ENCODE measurements at places on chromosomes 1 and 21. TPM values are rescaled to one million over a fixed set of nuclear protein-coding genes. Genes with fewer than 3 reads are reported as not detected.

CATSPER4 gene
- total RNA-seq: not detected

ITSN1 gene
- 25.2 TPM for total RNA-seq

GRCh38 chr1:85450832-85451231, 14.1 kb downstream of the DDAH1 start:
- peak; percentile 91 for DNase-seq

DNA sequence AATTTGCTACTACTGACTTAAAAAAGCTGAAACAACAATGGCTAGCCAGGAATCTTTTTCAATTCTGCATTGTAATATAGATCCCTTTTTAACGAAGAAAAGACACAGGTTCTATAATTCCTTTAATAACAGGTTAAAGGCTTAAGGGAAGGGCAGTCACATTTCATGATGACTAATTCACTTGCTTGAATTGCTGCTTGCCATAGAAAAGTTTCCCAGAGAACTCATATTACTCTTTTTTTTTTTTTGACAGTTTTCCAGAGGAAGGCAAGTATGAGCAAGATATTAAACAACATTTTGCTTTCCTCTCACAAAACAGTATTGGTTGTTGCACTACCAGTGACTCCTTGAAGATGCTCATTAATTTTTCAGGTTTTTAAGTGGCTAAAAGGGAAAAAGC, 60.9 kb downstream of the IL23R start:
- DNase-seq: peak; percentile 16

VAMP4 gene
- total RNA-seq: 11.4 TPM
